Tracheal epithelial cell (primary cell): ENCODE measurements at places on chromosomes 16 and 17. TPM values are rescaled to one million over a fixed set of nuclear protein-coding genes. Genes with fewer than 3 reads are reported as not detected.

The FOXC2 gene
- under 0.01 and 0.21 TPM in 2 replicates for total RNA-seq

The TPSD1 gene
- total RNA-seq = not detected in 2 replicates

The PRM1 gene
- not detected in 2 replicates for total RNA-seq

The ZG16B gene
- 0.64 and 1.4 TPM in 2 replicates for total RNA-seq

The UNC13D gene
- 6.2 and 7.7 TPM in 2 replicates for total RNA-seq

The PRSS27 gene
- under 0.01 and 0.96 TPM in 2 replicates for total RNA-seq
